ENCODE measurements at places on chromosomes 13 and 19.

DNA sequence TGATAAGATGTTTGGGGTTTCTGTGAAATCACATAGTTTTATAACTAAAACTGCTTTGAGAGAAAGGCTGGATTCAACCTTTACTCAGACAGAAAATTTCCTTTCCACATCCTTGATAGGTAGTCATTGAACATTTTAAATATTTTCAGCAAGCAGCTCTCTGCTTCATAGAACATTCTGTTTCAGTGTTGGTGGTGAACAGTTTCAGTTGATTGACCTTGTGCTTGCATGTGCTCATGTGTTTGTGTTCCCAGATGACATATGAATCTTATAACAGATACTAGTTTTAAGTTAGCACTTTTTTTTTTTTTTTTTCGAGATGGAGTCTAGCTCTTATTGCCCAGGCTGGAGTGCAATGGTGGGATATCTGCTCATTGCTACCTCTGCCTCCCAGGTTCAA, 290.1 kb downstream of the HS6ST3 start:
- no peak for DNase-seq

DNA sequence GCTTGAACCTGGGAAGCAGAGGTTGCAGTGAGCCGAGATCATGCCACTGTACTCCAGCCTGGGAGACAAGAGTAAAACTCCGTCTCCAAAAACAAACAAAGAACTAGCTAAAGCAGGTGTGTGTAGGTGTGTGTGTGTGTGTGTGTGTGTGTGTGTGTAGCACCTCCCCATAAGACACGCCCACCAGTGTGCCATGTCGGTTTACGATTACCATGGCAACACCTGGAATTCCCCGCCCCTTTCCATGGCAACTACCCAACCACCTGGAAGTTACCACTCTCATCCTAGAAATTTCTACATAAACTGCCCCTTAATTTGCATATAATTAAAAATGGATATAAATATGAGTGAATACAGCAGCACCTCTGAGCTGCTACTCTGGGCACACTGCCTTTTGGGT, 80.9 kb upstream of the ADGRE5 start:
- DNase-seq = no peak

GRCh38 chr13:30719525-30719914, 15.8 kb upstream of the ALOX5AP start:
- DNase-seq = no peak

DNA sequence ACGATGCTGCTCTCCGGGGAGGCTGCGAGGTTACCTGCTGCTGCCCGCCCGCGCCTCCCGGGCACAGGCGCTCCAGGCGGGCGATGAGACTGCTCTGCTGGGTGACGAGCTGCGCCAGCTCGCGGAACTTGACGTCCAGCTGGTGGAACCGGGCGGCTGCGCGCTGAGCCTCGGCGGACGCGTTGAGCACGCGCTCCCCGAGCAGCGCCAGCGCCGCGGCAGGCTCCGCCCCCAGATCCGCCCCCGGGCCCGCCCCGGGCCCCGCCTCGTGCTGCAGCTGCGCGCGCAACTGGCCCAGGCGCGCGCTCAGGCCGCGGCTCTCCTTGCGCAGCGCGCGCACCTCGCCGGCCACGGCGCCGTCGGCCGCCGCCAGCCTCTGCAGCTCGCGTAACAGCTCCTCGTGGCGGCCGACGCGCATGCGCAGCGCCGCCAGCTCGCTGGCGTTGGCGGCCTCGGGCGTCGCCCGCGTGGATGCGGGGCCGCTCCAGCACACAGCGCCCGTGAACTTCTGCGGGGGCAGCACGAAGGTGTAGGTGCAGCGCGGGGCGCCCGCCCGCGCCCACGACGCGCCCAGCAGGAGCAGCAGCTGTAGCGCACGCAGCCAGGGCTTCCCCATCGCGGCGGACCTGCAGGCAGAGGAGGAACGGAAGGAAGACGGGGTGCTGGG, 6.4 kb downstream of the ANGPTL6 start:
- no peak for DNase-seq

DNA sequence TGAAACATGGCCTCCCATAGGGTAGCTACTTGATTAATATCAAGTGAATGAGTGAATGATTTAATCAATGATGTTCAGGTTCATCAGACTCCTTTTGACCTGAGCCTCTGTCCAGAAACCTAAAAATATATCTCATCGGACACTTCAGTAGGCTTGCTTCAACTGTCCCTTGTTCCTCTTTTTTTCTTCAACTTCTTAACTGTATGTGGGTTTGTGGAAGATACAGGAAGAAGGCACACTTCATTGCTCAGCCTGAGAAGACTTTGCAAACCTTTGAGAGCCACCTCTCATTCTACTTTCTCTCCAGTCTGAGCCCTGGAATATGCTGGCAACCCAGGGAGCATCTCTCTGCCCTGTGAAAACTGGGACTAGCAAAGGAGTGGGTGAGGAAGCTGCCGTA, 557.0 kb downstream of the FGF9 start:
- DNase-seq = no peak

DNA sequence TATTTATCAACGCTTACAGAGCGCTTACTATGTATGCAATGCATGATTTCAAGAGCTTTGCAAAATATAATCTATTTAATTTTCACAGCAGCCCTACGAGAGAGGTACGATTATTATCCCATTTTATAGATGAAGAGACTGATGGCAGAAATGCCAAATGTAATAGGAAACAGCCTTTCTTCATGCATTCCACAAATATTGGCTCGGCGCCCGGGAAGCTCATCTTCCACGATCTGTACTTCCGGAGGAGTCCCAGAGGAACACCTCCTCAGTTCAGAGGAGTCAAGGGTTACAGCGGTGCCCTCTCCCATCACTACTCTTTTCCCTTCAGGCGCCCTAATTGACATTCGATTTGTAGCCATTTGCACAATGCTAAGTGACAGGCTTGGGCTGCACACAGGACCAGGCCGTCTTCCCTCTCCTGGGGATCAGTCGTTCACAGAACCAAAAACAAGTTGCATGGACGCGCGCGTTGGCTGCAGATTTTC, 1.1 kb upstream of the ARHGAP35 start:
- DNase-seq = no peak

GRCh38 chr19:1857648-1858326, 5.6 kb downstream of the KLF16 start:
- no peak for DNase-seq

GRCh38 chr13:73945871-73946270, 188.3 kb downstream of the KLF12 start:
- no peak for DNase-seq

- no peak for DNase-seq
These were observed 23.5 kb downstream of the ARL11 start for GRCh38 chr13:49651570-49652354.

GRCh38 chr19:47111006-47111621, 2.5 kb downstream of the ZC3H4 start:
- DNase-seq = no peak

DNA sequence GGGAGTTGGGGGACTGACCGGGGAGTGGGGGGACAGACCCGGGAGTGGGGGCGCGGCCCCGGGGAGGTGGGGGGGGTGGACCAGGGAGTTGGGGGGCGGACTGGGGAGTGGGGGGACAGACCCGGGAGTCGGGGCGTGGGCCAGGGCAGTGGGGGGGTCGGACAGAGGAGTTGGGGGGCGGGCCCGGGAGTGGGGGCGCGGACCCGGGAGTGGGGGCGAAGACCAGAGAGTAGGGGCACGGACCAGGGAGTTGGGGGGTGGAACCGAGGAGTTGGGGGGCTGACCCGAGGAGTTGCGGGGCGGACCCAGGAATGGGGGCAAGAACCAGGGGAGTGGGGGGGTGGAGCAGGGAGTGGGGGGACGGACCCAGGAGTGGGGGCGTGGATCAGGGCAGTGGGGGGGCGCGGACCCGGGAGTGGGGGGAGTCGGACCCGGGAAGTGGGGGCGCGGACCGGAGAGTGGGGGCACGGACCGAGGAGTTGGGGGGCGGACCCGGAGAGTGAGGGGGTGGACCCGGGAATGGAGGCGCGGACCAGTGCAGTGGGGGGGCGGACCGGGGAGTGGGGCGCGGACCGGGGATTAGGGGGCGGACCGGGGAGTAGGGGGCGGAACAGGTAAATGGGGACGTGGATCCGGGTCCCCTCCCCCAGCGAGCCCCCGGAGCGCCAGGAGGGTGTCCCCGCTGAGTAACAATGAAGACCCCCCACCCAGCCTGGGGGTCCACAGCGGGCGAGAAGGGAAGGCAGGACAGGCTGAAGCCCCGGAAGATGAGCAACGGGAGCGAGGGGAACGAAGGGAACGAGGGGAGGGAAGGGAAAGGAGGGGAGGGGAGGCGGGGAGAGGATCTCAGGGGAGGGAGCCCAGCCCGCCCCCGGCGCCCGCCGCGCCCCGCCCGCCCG, 589 bp downstream of the R3HDM4 start:
- no peak for DNase-seq

DNA sequence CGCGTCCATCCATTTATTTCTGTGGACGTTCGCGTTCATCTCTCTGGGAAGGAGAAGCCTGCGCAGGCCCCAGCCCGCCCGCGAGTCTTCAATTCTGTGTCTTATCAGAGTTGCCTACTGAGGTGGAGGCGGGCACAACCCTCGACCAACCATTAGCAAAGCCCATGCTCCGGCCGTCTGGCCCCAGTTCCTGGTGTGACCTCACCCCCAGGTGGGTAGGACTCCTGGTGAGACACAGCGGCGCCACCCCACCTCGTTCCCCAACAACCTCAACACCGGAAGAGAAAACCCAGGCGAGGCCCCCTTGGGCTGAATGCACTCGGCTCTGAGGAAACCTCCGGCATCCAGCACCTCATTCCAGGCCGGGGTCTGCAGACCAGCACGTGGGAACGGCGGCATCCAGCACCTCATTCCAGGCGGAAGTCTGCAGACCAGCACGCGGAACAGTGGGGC, 14.7 kb downstream of the ZNF787 start:
- DNase-seq = no peak

- DNase-seq = no peak
These were observed 126.6 kb downstream of the AKAP11 start for GRCh38 chr13:42398533-42398932.

All from esophagus squamous epithelium (tissue), 5 donors.